Glutamatergic neuron (in vitro differentiated cells): ENCODE measurements at places on chromosomes 7 and 10.
A peak's percentile ranks its signal among the peaks of the same experiment; 100 is the strongest.

GRCh38 chr7:66638309-66639099 is 9.8 kb downstream of the KCTD7 start:
- DNase-seq: no peak

- DNase-seq: no peak
Measured at GRCh38 chr7:126398851-126399529, 853.8 kb downstream of the GRM8 start.

DNA sequence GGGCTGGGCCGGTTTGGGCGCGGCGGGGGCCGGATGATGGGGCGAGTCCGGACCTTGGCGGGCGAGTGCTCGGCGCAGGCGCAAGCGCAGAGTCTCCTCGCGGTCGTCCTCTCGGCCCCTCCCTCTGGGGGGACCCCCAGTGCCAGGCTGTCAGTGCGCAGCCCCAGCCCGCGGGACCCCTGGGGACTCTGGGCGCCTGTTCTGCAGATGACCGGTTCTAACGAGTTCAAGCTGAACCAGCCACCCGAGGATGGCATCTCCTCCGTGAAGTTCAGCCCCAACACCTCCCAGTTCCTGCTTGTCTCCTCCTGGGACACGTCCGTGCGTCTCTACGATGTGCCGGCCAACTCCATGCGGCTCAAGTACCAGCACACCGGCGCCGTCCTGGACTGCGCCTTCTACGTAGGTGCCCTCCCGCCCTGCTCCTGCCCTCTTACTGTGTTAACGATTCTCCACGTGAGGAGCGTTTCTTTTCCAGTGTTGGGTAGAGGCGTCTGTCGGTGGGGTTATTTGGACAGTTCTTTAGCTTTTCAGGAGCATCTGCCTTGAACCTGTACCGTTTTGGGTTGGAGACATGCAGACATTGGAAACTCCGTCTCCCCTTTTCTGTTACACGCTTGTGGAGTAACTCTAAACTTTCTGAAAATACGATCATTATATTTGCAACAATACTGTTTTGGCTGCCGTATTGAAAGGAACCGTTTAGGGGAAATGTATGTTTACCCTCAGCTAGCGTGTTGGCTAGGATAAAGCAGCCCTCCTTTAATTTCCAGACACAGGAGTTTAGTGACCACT is 706 bp downstream of the BUB3 start:
- peak; percentile 80 for DNase-seq

DNA sequence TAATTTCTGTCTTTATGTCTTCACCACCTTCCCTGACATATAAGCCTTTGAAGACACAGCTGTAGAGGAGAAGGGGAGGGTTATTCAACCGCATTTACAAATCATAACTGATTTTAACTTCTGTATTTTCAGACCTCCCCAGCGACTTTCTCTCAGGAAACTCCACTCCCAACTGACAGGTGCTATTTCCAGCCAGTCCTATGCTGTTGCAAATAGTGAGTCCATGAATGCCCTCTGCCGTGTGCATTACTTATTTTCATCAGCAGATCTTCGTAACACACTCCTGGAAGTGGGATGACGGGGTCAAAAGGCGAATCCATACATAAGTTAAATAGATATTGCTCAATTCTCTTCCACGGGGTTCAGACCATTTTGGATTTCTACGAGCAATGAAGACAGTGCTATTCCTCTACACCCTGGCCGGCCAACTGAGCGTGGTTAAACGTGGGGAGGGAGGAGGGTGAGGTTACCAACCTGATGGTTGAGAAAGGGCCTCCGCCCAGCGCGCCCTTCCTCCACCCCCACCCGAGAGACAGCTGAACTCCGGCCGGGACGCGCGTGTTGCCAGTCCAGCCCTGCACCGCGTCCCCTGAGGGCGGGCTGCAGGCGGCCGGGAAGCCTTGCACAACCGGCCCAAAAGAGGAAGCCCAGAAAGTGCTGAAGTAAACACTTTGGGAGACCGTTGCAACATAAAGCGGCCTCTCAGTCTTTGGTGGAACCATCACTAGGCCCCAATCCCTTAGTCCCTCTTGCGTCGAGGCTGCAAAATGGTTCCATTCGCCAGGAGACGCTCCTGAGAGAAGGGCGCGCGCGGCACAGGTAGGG is at the start of gene APBB1IP:
Gene APBB1IP (plus strand): TSS at position 705 of the 825 bp plus-strand sequence. CDS start 53,986 bp downstream, outside the sequence.
- peak; percentile 24 for DNase-seq

DNA sequence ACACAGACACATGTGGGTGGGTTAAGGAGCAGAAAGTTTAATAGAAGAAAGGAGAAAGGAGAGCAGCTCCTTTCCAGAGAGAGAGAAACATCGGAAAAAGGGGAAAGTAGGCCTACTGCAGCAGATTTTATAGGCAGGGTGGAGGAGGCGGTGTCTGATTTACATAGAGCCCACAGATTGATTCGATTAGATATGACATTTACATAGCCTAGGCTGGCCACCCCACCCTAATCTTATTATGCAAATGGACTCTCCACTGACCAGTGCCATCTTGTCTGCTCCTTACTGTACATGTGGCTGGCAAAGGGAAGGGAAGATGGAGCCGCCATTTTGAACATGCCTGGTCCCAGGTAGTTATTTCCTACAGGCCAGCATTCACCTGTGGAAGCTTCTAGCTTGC is 38.7 kb upstream of the SCIN start:
- DNase-seq: no peak

GRCh38 chr10:23060918-23061317 is 34.5 kb upstream of the MSRB2 start:
- no peak for DNase-seq

DNA sequence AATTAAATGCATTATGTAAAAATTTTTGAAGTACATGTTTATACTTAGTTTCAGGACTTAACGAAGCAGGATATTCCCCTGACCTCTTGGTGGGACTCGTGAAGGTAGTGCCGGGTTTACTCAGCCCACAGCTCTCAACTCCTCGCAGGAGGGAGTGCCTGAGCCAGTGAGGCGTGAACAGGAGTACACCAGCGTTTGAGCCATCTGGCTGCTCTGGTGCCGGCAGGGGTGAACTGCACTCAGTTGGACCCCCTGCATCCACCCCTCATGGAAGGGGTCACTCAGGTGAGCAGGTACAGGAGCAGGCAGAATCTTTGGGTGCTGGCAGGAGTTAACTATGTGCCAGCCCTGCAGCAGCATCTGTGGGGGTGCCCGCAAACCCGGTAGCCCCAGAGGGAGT is 625.1 kb upstream of the PCDH15 start:
- DNase-seq: no peak

GRCh38 chr7:72429316-72429715 is 17.2 kb upstream of the CALN1 start:
- DNase-seq: no peak

- no peak for DNase-seq
Measured at GRCh38 chr7:48213226-48213625, 42.0 kb downstream of the ABCA13 start.

DNA sequence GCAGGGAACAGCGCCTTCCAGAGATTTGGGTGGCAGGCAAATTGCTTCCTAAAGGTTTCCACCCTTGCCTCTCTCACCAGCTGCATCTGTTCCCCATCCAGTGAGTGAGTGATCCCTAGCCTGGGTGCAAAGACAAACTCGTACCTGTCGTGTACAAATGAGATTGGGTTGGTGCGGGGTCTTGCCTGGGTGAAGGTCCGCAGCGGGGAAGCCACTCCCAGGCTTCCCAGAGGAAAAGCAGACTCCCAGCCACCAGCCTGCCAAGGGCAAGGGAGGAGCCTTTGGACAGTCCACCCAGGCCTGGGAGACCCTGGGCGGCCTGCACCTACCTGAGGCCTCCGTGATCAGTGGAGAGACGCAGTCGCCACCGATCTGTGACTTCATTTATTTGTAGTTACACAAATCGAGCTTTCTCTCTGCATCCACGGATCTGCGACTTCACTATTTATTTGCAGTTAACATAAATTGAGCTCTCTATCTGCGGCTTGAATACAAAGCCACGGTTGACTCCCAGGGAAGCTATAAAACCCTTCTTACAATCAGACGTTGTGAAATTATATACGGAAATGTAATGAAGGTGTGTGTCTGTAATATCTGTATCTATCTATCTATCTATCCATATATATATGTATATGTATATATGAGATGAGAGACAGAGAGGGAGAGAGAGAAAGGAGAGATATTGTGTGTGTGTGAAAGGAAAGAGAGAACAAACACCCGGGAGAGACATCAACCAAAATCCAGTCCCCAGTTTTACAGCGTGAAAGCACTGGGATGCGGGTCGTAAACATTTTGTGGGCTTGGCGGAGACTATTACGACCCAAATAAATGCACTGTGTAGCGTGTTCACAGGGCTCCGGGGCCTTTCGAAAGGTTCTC is 3.0 kb upstream of the HOXA7 start:
- DNase-seq: no peak

DNA sequence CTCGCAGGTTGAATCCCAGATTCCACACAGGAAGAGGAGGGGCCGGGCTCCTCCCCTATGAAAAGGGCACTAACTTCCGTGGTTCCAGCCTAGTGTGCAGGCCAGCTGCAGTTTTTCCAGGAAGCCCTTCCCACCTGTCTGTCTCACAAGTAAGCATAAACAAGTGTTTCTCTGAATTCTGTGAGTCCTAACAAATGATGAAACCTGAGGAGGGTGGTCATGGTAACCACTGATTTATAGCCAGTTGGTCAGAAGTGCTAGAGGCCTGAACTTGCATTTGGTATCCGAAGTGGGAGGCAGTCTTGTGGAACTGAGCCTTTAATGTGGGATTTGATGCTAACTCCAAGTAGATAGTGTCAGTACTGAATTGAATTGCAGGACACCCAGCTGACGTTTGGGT is 54.7 kb upstream of the STEAP4 start:
- no peak for DNase-seq

GRCh38 chr10:70682920-70683600 is 10.8 kb downstream of the ADAMTS14 start:
- DNase-seq: no peak

DNA sequence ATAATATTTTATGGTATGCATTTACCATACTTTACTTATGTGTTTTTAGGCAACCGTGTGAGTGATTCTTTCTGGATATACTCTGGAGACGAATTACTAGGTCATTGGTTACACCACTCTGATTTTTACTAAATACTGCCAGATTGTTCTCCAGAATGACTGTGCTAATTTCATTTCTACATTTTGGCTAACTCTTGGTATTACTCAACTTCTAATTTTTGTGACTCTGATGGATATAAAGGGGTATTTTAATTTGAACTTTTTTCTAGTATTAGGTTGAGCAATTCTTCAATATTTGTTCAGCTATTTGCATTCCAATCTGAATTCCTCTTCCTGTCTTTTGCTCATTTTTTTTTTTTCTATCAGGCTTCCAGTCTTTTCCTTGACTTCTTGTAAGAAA is 223.6 kb downstream of the MDFIC start:
- DNase-seq: no peak

GRCh38 chr10:70137927-70138883 is 5.6 kb upstream of the AIFM2 start:
- no peak for DNase-seq

DNA sequence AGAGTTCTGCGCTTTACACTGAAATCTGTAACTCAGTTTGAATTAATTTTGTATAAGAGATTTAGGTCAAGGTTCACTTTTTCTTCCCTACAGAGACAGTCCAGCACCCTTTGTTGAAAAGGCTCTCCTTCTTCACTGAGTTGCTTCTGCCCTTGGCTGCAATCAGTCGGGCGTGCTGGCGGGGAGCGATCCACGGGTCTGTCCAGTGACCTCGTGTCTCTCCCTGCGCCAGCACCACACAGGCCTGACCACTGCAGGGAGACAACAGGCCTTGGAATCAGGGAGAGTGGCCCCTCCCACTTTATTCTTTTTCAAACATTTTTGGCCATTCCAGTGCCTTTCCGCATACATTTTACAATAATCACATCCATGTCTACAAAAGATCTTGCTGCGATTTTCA is 66.9 kb downstream of the AMZ1 start:
- no peak for DNase-seq
